ENCODE measurements at places on chromosomes 12 and 14.

- DNase-seq, result no peak
Observed at GRCh38 chr14:36570065-36570464, 12.3 kb downstream of the NKX2-8 start.

DNA sequence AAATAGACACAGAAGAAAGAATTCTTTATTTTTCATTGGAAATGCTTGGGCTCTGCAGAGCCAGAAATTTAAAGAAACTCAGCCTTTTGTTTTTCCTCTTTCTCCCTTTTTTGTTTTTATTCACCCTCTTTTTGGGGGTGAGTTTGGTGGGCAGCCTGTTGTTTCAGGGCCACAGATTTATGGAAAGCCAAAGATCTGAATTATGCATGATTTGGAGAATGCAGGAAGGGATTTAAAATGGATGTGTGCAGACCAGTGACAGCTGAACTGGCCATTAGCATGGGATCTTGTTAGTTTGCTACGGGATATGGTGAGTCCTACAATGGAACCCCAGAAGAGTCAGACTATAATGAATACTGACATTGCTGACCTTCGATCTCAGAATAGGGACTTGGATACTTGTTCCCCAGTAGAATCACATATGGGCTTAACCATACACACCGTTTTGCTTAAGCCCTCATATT is 7.7 kb upstream of the ATXN2 start:
- no peak for DNase-seq

- no peak for DNase-seq
Observed at GRCh38 chr12:128942960-128943477, 89.7 kb downstream of the GLT1D1 start.

GRCh38 chr12:123671876-123672275 is 963 bp downstream of the TCTN2 start:
- DNase-seq, result peak; percentile 8

DNA sequence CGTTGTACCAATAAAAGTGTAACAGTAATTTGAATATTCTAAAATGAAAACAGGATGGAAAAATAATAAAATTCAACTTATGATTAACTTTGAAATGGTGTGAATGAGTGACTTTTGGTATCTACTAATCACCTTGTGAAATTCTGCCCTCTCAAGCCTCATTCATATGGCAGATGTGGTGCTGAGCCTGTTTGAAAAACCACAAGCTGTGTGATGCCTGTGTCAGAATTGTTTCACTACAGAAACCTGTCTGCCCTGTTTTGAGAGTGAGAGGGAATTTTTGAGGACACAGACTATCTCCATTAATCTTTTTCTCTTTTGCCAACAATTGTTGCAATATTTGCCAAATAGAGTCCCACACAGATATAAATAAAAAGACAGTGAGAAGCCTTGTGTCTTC is 3.9 kb upstream of the RNU6-7 start:
- no peak for DNase-seq

GRCh38 chr14:65330416-65330815 is 82.1 kb upstream of the FUT8 start:
- DNase-seq, result no peak

- DNase-seq, result no peak
Observed at GRCh38 chr12:27355979-27356378, 23.3 kb downstream of the BMAL2 start.

GRCh38 chr12:68695454-68695853 is 8.7 kb downstream of the NUP107 start:
- no peak for DNase-seq

DNA sequence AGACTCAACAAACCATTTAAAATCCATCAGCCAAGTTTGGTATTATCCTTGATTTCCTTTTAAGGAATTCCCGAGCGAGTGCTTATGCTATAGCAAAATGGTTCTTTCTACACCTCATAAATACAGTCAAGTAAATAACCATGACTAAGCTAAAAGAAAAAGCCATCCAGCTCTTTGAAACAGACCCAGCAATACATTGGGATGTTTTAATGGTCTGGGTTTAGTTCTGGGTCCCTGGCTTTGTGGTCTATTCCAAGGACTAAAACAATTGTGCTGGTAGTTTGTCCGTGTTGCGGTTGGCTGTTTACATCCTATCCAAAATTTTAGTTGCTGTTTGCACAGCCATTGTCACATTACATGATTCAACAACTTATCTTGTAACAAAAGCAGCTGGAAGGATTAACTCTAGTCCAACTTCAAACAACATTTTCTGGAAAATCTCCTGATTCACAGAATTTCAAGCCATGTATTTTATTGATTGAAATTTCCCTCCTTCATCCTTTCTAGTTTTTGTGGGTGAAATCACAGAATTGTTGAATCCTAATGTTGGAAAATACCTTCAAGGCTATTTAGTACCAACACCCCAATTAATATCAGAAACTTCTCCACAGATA is 19.6 kb downstream of the KLRB1 start:
- no peak for DNase-seq

GRCh38 chr12:57467212-57467874 is 7.8 kb downstream of the GLI1 start:
- no peak for DNase-seq

Measured in dermis microvascular lymphatic vessel endothelial cell (primary cell).